Uterus (tissue), 4 donors: ENCODE measurements at places on chromosomes 2 and 18. TPM values are rescaled to one million over a fixed set of nuclear protein-coding genes. Genes with fewer than 3 reads are reported as not detected.

The SNRNP200 gene
- 42.5 TPM for total RNA-seq

GRCh38 chr2:240620859-240621258 lies 4.4 kb upstream of the GPR35 start:
- no peak for DNase-seq

- no peak for DNase-seq
These were observed 2.3 kb upstream of the PLCD4 start for GRCh38 chr2:218605432-218605831.

DNA sequence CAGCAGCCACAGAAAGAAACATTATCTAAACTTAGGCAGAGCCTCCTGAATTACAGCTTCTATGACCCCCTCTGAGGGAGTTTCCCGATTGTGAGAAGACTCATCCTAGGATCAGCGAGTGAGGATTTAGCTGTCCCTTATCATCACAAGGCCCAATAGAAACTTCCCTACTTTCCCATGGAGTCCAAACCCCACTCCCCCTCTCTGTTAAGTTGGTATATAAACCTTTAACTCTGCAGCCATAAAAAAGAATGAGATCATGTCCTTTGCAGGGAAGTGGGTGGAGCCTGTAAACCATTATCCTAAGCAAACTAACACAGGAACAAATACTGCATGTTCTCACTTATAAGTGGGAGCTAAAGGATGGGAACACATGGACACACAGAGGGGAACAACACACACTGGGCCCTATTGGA lies 78.8 kb downstream of the MYL12B start:
- DNase-seq: no peak
